Neuronal stem cell (in vitro differentiated cells): ENCODE measurements at places on chromosomes 7 and 10.

GRCh38 chr10:110499796-110500514 is 2.2 kb downstream of the DUSP5 start:
- no peak for DNase-seq

- DNase-seq: no peak
Observed at GRCh38 chr7:23369695-23370404, 70.7 kb downstream of the MALSU1 start.

- DNase-seq: no peak
Observed at GRCh38 chr10:133372507-133372906, 647 bp downstream of the ECHS1 start.

DNA sequence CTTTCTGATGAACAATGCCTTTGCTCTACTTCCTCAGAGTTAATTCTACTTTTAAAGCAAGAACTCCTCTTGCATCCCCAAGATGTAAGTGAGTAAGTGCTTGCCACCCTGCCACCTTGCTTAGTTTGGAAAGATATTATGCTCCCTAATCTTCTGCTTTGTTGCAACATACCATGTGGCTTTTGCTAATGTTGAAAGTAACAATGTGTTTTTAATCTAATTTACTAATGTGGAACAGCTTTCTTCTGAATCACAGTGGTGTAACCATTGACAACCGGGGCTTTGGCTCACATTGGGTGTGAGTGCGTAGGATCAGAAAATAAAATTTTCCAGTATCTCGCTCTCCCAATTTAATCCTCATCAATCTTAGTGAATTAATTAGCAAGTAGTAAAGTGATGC is 254.1 kb upstream of the PTER start:
- no peak for DNase-seq

DNA sequence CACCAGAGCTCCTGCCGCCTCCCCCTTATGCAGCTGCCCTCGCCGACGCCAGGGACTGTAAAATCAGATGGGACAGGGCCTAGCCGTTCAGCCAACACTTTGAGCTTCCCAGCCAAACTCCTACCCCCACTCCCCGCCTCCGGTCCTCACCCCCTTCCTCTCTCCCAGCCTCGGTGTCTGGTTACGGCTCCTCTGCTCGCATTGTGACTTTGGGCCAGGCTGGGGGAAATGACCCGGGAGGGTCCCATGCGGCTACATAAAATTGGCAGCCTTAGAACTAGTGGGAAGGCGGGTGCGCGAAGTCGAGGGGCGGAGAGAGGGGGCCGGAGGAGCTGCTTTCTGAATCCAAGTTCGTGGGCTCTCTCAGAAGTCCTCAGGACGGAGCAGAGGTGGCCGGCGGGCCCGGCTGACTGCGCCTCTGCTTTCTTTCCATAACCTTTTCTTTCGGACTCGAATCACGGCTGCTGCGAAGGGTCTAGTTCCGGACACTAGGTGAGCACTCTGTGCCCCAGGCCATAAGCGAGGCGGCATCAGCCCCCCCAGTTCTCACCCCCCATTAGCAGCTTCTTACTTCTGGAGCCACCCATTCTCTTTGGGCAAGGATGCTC is at the start of gene KAZALD1:
KAZALD1 (plus strand) TSS at position 366 of the 608 bp plus-strand sequence. CDS start 604 bp downstream, outside the sequence.
- peak; percentile 70 for DNase-seq

DNA sequence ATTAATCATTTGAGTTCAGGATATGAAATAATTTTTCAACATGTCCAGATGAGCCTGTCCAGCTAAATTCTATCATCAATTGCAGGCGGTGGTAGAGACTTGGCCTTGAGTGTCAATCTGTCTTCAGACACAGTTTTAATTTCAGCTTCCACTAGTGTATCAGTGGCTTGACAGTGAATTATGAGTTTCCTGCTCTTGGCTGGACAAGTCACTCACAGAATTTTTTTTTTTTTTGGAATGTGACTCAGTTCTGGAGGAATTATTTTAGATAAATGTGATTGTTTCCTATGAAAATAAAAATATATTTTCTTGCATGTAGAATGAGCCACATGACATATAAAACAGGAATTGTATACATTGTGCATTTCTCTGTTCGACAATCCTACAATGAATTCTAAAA is 319.9 kb upstream of the AKR1E2 start:
- DNase-seq: no peak

- no peak for DNase-seq
Observed at GRCh38 chr10:34985823-34986222, 104.3 kb downstream of the CUL2 start.

DNA sequence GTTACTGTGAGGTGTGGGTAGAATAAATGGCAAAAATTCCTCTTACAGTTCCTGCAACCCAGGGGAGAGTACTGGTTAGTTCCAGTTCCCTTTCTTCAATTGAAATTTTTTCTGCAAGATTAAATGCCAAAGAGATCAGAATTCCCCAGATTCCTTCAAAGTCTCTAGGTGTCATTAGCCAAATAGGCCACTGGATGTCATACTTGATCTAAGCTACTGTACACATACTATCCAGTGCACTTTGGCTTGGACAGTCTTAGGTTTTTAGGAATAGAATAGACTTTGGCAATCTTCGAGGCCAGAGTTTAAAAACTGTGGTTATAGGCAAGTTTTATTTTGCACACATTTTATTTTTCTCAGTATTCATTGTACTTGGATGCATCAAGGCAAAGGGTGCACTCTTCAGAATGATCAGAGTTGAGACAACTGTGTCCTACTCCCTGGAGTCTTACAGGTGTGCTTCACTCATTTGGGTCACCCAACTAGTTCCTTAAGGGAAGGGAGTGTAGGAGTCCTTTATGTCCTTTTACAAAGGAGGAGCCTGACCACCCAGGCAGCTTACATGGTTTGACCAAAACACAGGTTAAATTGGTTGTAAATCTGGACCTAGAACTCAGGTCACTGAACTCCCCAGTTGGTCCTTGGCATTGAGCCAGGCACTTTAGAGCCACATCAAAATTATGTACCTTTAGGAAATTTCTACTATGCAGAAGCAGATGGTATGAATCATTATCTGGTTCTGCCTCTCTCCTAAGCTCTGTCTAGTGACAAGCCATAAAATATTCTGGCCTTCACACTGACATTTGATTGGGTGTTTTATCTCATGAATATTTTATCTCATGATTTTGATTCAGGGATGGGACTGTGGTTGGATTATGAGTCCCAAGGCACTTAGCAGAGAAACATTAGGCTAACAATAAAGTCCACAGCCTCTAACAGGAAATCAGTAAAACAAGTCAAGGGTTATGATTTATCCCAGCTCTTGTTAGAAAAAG is 49.5 kb downstream of the ASAH2B start:
- DNase-seq: peak; percentile 33

- DNase-seq: no peak
Observed at GRCh38 chr7:33411020-33411419, 281.7 kb downstream of the BBS9 start.

- DNase-seq: peak; percentile 15
Observed at GRCh38 chr10:84097787-84098353, 41.4 kb upstream of the GHITM start.

- no peak for DNase-seq
Observed at GRCh38 chr7:1042492-1042833, 1.9 kb upstream of the GPR146 start.

- DNase-seq: peak; percentile 26
Observed at GRCh38 chr10:129956876-129957673, 7.0 kb downstream of the EBF3 start.

GRCh38 chr10:5089865-5090264 is 4.3 kb upstream of the AKR1C3 start:
- DNase-seq: no peak

DNA sequence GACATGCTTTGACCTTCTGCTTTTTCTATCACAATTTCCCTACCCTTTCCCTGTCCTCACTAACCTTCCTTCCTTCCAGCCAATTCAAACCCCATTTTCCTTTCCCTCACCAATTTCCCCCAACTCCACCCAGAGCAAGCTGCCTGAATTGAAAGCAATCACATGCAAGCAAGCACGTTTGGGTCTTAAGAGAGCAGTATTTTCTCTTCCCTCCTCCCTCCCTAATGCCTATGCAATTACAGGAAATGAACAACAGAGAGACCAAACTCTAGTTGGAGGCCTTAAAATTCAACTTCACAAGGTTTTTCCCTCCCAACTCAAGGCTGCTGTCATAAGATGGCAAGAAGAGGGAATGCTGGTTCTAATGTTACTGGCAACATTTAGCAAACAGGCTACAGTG is 117.2 kb downstream of the MYOF start:
- DNase-seq: no peak

- no peak for DNase-seq
Observed at GRCh38 chr7:36448781-36449379, 59.2 kb downstream of the ANLN start.

DNA sequence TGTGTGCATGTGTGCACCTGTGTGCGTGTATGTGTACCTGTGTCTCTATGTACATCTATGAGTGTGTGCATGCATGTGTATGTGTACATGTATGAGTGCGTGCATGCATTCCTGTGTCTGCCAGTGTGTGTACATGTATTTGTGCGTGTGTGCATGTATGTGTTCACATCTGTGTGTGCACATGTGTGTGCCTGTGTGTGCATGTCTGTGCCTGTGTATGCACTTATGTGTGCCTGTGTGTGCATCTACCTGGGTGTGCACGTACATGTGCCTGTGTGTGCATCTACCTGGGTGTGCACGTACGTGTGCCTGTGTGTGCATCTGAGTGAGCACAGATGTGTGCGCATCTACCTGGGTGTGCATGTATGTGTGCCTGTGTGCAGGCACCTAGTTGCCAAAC is 102.2 kb upstream of the DIP2C start:
- no peak for DNase-seq

- DNase-seq: no peak
Observed at GRCh38 chr10:4198216-4198615, 413.2 kb upstream of the KLF6 start.

DNA sequence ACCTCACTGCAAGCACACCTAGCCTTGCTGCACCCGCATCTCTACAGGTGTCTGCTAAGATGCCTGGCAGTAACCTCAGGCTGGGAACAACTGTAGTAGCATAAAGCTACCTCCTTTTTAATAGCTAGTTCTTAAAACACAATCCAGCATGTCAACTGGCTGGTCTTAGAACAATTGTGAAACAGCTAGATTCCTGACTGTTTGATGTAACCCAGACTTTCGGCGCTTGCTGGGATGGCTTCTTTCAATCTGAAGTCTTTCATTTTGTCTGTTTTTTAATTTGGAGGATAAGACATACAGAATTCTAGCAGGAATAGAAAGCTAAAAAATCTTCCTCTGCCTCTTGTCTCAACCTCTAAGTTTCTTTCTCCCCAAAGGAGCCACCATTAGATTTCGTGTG is 59.8 kb downstream of the GSDME start:
- DNase-seq: no peak

DNA sequence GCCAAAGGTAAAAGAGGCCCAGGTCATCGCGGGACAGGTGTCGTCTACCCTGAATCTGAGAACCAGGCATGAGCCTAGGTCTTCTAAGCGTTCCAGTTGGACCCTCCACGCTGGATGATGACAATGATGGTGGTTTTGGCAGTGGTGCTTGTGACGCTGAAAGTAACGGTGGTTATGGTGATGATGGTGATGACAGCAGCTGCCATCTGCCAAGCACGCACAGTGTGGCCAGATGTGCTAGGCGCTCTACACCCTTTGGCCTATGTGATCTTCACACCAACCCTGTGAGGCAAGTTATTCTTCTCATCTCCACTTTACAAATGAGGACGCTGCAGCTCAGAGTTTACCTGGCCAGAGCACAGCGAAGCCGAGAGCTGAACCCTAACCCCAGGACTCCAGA is 93.9 kb downstream of the FAM53B start:
- no peak for DNase-seq

DNA sequence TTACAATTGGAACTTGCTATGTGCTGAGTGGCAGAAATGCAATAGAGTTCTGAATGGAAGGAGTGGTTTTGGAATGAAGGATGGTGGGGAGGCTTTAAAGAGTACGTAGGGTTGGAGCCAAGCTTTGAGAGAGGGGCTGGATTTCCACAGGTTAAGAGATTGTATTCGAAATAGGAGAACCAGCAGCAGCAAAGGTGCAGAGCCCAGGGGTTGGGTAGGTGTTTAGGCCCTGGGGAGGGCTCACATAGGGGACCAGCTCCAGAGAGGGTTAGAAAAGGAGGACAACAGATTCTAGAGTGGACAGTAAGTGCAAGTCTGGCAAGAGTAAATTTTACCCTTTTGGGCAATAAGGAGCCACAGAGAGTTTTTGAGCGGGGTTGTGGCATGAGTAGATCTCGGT is 297.2 kb downstream of the RPS24 start:
- DNase-seq: no peak

- no peak for DNase-seq
Observed at GRCh38 chr10:49273082-49273465, 25.9 kb upstream of the C10orf71 start.

DNA sequence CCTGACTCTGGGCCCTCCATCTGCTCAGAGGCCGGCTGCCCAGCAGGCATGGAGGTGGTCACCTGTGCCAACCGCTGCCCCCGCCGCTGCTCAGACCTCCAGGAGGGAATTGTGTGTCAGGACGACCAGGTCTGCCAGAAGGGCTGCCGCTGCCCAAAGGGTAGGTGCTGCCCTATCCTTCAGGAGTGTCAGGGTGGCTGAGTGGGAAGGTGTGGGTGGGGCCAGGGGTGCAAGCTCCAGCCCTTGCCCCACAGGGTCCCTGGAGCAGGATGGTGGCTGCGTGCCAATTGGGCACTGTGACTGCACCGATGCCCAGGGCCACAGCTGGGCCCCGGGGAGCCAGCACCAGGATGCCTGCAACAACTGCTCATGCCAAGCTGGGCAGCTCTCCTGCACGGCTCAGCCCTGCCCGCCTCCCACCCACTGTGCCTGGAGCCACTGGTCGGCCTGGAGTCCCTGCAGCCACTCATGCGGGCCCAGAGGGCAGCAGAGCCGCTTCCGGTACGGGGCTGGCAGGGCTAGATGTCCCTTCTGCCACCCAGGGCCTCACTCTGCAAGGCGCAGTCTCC is 17.5 kb upstream of the ZNF862 start:
- DNase-seq: no peak

DNA sequence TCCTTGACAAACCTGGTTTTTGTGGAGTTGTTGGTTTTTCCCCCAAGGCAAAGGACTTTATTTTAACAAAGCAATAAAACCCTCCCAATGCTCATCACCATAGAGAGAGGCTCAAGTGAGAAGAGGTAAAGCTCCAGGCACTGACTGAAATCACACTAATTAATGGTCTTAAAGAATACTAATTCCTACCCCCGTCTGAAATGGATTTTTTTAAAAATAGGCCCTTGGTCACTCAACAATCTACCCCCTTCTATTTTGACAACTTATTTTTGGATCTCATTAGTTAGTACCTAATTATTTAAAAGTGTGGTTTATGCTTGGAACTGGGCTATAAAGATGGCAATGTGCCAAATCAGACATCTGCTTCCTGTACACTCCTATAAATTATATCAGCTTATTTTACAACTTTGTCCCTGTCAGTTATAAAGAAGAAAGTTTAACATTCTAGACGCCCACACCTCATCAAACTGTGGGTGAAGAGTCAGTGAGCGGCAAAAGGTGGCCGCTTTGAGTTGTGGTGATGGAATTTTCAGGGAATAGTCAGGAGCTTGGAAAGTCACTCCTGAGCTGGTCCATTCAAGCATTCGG is 10.6 kb downstream of the GLI3 start:
- DNase-seq: no peak

GRCh38 chr10:72976886-72977285 is 22.3 kb upstream of the PLA2G12B start:
- no peak for DNase-seq

GRCh38 chr10:13528875-13529713 is at the start of gene BEND7:
TSS of gene BEND7 (minus strand) at chr10:13529014. CDS start at chr10:13528533, 481 bp downstream.
- DNase-seq: no peak
